ENCODE measurements at places on chromosomes 6 and 20.
A peak's percentile ranks its signal among the peaks of the same experiment; 100 is the strongest.

DNA sequence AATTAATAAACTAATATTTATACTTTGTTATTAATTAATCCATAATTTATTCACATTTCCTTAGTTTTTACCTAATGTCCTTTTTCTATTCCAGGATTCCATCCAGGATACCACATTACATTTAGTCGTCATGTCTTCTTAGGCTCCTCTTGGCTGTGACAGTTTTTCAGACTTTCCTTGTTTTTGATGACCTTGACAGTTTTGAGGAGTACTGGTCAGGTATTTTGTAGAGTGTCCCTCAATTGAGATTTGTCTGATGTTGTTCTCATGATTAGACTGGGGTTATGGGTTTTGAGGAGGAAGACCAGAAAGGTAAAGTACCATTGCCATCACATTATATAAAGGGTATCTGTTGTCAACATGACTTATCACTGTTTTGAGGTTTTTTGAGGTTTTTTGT, 67.3 kb downstream of the ZNF292 start:
- DNase-seq = no peak

- DNase-seq = no peak
These were observed 25.9 kb downstream of the POM121L2 start for GRCh38 chr6:27286141-27286540.

GRCh38 chr6:14458669-14459266, 341.2 kb downstream of the CD83 start:
- DNase-seq = no peak

- DNase-seq = no peak
These were observed 83.2 kb upstream of the OGFRL1 start for GRCh38 chr6:71205336-71205956.

DNA sequence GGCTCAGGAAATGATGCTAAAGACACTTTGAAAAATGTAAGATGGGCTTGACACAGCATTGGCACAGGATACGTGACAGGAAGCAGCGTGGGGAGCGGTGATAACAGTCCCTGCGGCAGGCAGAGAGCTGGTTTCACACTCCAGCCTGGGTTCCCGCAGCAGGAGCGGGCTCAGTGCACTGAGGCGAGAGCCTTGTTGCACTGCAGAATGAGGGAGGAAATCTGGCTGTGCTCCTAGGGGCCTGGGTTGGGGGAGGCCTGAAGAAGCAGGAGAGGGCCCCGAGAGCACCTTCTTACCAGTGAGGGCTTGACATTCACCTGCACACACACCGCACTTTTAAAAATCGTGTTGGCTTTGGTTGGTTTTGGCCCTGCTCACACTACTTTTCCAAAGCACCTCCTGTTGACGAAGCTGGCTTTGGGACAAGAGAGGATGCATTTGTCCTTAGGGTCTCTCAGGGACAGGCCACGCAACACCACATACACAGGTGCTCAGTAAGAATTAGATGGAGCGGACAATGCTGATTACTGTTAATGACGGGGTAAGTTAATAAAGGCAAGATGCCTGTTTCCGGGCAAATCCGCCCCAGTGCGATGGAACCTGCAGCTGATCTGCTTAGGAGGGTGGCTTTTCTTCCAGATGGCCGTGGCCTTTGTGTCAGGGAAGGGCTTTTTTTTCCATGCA, 49.4 kb upstream of the ARMC2 start:
- DNase-seq = no peak

DNA sequence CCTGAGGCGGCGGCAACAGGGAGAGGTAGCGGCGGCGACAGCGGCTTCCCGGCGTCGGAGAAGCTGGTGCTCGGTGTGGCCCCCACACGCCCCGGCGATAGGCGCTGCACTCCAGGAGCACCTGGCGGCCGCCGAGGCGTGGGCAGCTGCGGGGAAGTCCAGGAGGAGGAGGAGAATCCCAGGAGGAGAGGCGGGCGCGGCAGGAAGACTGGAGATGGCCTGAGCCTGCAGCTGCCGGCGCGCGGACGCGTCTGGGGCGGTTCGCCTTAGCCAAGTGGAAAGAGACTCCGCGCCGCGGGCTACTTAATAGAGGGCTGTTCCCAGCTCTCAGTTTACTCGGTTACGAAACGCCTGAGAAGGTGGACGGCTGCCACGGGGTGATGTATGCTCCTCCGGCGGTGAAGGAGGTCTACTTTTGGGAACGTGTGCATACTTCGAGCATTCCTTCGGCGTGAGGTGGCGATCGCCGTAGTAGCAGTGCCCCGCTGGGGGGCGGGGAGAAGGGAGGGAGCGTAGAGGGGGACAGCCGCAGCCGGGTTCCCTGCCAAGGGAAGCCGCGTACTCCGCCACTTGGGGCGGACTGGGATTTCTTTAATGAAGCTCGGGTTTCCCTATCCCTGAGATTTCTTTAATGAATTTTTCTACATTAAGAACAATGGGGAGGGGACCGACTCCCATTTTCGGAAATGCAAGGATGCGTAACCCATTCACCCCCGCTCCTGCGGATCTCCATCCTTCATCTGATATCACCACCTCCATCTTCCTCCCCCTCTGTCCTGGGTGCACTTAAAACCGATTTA, at the start of gene COL12A1:
Gene COL12A1, minus strand, starts transcription at position 278 of the 800 bp plus-strand sequence. CDS start 3,261 bp downstream, outside the sequence.
- peak; percentile 98 for DNase-seq

DNA sequence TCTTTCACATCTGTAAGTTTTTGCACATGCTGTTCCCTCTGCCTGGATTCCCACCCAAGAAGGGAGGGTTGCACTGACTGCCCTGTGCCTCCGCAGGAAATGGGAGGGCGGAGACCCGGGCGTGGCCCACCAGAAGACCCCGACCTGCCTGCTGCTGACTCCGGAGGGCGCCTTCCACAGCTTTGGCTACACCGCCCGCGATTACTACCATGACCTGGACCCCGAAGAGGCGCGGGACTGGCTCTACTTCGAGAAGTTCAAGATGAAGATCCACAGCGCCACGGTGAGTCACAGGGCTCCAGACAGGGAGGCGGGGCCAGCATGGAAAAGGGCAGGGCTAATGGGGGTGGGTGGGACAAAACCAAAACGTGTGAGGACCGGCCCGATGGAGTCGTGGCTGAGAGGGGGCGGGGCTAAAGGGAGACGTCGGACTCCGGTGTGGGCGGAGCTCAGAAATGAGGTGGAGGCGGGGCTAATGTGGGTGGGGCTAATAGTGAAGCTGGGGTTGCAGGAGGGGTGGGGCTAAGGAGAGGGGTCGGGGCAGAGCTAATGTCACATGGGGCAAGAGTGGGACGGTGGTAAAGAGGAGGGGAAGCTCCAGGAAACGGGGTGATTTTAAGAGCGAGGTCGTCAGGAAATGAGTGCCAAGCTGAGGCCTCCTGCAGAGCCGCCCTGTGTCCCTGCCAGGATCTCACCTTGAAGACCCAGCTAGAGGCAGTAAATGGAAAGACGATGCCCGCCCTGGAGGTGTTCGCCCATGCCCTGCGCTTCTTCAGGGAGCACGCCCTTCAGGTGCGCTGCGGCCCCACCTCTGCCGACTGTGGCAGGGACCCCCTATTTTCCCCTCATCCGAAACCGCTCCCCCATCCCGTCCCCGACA, 12.6 kb downstream of the HSPA12B start:
- no peak for DNase-seq

DNA sequence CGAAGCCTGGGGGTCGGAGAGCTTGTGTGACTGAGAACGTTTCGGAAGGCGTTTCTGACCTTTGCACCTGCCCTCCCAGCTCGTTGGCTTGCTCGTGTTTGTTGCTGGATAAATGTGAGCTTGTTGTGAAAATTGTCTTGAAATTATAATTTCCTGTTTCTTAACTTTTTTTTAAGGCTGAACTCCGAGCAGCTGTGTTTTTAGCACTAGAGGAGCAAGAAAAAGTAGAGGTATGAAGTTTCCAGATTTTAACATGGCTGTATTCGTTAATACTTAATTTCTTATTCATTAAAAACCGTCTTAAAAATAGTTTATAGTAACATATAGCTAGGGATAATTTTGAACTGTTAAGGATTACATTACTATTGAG, 672 bp downstream of the CEP43 start:
- DNase-seq = peak; percentile 64

DNA sequence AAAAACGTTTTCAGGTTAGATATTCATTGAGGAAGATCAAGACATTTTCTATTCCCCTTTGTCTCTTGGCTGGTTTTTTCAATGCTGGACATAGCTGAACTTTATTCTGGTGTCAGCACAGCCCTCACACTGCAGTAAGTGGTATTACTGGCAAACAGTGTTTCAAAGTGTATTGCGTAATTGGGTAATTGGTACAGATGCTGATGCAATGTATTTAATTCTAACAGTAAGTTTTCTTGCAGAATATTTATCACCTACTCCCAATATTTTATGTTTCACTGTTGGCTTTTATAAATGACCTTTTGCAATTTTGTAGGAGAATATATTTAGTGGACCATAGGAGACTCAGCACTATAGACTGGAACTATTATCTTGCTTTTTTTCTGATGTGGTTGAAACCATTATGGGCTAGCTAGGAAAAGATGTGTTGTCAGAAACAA, 287.6 kb upstream of the SOX4 start:
- no peak for DNase-seq

GRCh38 chr6:37142050-37142614, 27.8 kb upstream of the PIM1 start:
- no peak for DNase-seq

DNA sequence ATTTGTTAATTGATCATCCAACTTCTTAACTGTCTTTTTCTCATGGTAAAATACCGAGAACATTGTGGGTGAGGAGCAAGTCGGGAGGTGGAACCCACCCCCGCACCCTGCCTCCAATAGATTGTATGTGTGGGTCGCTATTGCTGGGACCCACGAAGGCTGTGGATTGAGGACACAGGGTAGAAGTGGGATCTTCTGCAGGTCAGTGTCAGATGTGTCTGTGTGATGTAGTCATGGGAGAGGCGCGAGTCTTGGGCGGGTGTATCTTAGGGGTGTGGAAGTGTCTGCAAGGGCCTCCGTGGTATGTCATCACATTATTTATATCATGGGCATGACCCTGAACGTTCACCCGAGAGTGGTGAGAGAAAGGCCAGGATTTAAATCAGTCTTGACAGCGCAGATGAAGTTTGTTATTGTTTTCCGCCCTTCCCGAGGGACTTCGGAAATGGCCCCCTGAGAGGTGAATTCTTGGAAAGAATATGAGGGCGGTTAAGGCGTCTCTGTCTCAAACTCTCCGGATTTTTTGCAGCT, 472 bp upstream of the PAQR8 start:
- DNase-seq = no peak

DNA sequence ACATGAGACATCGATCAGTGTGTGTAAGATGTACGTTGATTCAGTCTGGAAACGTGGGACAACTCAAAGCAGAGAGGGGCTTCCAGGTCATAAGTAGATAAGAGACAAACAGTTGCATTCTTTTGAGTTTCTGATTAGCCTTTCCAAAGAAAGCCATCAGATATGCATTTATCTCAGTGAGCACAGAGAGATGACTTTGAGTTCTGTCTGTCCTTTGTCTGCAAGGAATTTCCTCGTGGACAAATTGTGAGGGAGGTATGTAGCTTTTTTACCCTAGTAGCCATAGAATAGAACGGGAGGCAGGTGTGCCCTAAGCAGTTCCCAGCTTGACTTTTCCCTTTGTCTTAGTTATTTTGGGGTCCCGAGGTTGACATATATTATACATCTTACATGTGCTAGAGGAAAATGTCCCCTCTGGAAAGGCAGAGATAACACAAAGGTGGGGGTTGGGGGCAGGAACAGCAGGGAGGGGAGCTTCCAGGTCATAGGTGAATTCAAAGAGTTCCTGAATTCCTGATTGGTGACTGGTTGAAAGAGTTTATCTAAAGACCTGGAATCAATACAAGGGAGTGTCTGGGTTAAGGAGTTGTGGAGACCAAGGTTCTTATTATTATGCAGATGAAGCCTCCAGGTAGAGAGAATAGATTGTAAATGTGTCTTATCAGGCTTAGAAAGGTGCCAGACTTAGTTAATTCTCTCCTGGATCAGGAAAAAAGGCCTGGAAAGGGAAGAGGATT, 237.0 kb downstream of the NFATC2 start:
- no peak for DNase-seq

- no peak for DNase-seq
These were observed 131.5 kb upstream of the KCNK16 start for GRCh38 chr6:39453956-39454524.

GRCh38 chr6:70257768-70258273, 45.1 kb downstream of the COL9A1 start:
- DNase-seq = no peak

- DNase-seq = no peak
These were observed 460 bp downstream of the PLAGL1 start for GRCh38 chr6:144007478-144008119.

- DNase-seq = no peak
These were observed 8.1 kb upstream of the UBR2 start for GRCh38 chr6:42555477-42556457.

- DNase-seq = no peak
These were observed 71.8 kb downstream of the ASCC3 start for GRCh38 chr6:100809346-100809745.

DNA sequence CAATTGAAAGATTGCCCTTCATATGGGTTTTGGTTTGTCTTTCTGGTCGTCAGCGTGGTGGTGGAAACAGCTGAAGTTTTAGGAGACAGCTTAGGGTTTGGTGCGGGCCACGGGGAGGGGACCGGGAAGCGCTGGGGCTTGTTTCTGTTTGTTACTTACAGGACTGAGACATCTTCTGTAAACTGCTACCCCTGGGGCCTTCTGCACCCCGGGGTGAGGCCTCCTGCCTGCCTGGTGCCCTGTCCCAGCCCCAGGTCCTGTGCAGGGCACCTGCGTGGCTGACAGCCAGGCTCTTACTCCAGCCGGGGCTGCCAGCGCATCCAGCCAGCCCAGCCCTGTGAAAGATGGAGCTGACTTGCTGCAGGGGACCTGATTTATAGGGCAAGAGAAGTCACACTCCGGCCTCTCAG, 22.8 kb downstream of the NPEPL1 start:
- DNase-seq = peak; percentile 70

- no peak for DNase-seq
These were observed 90.0 kb downstream of the PRND start for GRCh38 chr20:4811661-4812181.

DNA sequence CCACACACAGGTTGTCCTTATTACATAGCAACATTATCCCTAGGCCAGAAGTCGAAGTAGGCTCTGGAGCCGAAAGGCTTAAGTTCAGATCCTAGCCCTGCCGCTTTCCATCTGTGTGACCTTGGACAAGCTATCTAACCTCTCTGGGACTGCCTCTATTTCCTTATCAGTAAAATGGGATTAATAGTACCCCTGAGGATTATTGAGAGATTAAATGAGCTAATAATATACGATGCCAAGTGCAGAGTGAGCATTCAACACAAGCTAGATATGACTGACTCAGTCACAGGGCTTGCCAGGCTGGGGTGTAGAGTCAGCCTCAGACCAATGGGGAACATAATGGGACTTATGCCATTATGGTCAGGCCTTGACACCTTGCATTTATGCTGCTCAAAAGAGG, 8.9 kb upstream of the SPATA2 start:
- no peak for DNase-seq

DNA sequence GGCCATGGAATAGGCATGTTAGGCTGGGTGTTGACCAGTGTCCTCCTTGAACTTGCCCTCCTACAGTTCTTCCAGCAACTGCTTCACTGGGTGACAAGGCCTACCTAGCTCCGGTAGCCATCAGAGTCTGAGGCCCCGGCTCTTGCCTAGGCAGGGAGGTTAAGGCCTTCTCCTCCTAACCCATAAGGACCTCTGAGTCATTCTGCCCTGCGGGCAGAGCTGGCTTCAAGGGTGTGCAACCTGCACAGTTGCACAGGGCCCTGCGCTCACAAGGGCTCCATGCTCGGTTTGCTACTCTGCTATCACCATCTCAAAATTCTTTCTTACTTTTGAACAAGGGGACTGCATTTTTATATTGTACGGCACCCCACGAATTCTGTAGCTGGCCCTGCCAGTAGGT, 17.9 kb downstream of the KCNB1 start:
- DNase-seq = no peak

GRCh38 chr6:26086211-26086610, 1.0 kb upstream of the HFE start:
- DNase-seq = no peak

- no peak for DNase-seq
These were observed 78.2 kb downstream of the ASXL1 start for GRCh38 chr20:32436142-32436861.

Data from esophagus muscularis mucosa (tissue), 4 donors.